ENCODE measurements at places on chromosomes 4 and X.

- no peak for DNase-seq
Measured at GRCh38 chr4:101306764-101307615, 40.3 kb downstream of the PPP3CA start.

DNA sequence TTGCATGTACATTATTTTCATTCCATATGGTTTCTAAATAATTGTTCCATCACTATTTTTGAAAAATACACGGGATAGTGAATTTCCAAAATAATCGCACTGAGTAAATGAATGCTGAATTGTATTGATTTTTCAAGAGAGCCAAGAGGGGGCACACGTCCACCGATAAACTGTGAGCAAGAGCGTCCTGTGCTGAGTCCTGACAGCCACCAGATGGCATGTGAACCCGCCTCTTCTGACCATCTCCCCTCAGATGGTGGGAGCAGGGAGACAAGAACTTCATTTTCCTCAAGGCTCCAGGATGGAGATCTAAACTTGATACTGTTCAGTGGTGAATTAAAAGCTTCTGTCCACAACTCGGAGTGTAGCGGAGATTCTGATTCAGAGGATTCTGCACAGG, 30.6 kb upstream of the IL9R start:
- peak; percentile 42 for DNase-seq

DNA sequence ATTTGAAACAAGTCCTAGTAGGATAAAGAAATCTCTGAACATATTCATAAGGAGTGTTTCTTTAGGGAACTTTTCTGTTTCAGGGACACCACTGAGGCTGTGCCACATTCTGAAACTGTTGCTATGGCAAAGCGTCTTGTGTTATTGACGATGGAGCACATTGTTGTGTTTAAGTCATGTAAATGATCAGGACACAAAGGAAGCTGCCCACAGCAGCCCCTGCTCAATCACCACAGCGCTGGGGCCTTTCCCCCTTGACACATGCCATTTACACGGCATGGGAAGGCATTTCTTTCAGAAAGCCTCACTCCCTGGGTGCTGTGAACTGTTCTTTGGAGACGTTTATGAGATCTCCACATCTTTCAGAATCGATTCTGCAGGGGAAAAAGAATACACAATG, 39.8 kb upstream of the MID1 start:
- no peak for DNase-seq

DNA sequence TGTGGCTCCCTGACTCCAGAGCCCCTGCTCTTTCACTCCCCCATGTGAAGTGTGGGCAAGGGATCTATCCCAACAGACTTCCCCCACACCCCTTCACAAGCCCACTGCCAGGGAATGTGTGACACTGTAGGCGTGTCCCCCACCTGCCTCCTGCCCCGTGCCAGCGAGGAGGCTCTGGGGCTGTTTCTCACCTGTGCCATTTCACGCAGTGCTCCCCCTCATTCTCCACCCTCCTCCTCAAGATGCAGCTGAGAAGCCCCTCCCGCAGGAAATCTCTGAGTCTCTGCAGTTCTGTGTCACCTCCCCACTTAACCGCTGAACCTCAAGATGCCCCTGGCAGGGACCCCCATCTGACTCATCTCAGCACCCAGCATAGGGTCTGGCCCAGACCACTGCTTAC, 5.4 kb downstream of the MAN2B2 start:
- no peak for DNase-seq

GRCh38 chrX:118346258-118347094, 570 bp downstream of the WDR44 start:
- peak; percentile 79 for DNase-seq

GRCh38 chr4:183808097-183808456, 97.0 kb upstream of the STOX2 start:
- no peak for DNase-seq

DNA sequence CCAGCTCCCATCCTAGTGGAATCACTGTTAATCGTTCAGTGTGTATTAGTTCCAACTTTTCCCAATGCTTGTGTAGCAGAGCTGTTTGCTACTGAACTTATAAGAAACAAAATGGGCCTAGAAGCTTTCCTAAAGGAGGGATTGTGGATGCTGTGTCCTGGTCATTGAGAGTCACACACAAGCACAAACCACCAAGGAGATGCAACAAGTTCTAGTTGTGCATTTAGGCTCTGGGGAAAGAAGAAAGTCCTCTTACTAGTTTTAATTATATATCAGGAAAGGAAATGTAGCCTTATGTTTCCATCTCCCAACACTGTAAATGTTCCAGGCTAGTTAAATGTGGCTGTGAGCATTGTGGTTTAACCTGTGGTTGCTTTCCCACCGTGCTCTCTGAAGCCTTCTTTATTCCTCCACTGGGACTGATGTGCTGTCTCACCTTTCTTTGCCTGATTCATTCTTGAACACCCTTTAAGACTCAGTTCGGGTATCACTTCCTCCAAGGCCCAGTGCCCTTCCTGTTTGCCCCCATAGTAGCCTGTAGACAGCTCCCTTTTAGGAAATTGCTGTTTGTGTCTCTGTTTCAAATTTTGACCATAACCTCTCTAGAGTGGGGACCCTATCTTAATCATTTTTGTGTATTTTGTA, 34.3 kb downstream of the ATP10D start:
- no peak for DNase-seq

- DNase-seq: no peak
Measured at GRCh38 chrX:153879741-153880439, 6.1 kb downstream of the L1CAM start.

DNA sequence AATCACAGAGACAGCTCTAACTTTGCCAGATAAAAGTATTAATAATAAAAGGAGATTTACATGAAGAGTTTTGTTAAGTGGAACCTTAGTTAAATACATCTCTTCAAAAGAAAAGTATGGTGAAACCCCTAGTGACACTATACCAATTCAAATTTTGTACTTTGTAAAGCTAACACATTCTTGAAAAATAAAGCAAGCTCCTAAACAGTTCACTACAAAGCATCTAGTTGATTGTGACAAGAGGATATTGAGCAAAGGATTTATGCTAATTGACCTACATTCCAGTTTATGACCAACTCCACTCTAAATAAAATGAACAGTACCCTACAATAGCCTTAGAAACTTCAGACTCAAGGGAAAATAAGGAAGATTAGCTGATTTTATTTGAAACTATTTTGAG, 69.4 kb upstream of the WDR17 start:
- DNase-seq: no peak

Data from erythroblast (primary cell).